ENCODE measurements at places on chromosomes 1 and 21. TPM values are rescaled to one million over a fixed set of nuclear protein-coding genes. Genes with fewer than 3 reads are reported as not detected.
A peak's percentile ranks its signal among the peaks of the same experiment; 100 is the strongest.

DNA sequence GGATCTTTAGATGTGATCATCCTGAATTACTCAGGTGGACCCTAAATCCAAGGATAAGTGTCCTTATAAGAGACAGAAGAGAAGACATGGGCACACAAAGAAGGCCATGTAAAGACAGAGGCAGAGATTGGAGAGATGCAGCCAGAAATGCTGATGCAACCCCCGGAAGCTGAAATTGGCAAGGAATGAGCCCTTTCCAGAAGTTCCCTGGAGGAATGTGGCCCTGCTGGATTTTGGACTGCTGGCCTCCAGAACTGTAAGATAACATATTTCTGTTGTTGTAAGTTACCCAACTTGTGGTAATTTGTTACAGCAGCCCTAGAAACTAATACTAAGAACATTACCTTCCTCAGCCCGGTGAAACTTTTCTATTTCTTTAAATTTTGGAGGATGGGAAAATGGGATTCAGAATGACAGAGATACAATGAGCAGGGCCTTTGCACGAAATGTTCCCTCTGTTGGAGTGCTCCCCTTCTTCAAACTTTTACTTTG is 11.2 kb upstream of the PLPP3 start:
- no peak for DNase-seq

DNA sequence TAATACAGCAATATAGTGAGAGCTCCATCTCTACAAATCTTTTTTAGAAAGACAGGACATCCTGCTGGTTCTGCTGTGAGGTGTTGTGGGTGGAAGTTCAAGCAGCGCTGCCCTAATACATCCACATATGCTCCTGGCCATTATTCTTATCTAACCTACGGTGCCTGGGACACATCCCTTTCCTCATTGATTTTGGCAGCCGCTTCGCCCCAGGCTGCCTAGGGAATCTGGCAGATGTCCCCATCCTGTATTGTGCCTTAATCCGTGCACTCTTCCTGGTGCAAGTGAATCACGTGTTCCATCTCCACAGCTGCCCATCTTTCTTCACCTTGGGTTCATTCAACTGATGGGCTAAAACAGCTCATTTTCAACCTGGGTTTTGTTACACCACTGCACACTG is 3.1 kb upstream of the UBE2G2 start:
- no peak for DNase-seq

Gene CTSE
- 0.69 TPM for total RNA-seq

- DNase-seq: no peak
Measured at GRCh38 chr1:13916530-13916929, 216.5 kb downstream of the PRDM2 start.

Gene COP1
- 39.2 TPM for total RNA-seq

DNA sequence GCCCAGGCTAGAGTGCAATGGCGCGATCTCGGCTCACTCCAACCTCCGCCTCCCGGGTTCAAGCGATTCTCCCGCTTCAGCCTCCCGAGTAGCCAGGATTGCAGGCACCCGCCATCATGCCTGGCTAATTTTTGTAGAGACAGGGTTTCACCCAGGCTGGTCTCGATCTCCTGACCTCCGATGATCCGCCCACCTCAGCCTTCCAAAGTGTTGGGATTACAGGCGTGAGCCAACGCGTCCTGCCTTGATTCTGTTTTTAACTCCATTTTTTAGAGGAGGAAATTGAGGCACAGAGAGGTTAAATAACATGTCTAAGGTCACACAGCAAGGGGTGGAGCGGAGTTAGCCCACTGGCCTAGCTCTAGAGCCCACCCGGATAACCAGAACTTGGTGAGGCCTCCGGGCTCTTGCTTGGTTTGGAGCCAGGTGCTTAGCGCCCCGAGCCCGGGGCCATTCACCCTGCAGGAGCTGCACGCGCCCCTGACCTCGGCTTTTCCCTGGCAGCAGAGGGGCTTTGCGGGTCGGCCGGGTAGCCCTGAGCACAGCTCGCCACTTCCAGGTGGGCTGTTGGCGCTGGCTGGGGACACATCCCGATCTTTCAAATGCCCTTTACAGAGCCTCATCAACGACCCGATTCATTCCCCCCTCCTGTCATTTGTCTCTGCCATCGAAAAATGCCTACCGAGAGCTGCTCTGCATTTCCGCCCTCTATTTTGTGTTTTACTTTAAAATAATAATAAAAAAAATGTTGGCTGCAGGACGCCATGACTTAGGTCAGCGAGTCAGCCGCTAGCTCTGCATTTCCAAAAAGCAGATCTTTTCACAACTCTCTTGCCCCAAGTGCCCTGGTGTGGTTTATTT is 11.2 kb downstream of the SIM2 start:
- DNase-seq: peak; percentile 61

- no peak for DNase-seq
Measured at GRCh38 chr1:93552741-93553455, 105.0 kb downstream of the FNBP1L start.

GRCh38 chr1:15849775-15850324 is 2.3 kb downstream of the SPEN start:
- peak; percentile 72 for DNase-seq

Data from aorta (tissue), 5 donors.